LNCaP clone FGC (cell line): ENCODE measurements at places on chromosomes 6 and 20.

DNA sequence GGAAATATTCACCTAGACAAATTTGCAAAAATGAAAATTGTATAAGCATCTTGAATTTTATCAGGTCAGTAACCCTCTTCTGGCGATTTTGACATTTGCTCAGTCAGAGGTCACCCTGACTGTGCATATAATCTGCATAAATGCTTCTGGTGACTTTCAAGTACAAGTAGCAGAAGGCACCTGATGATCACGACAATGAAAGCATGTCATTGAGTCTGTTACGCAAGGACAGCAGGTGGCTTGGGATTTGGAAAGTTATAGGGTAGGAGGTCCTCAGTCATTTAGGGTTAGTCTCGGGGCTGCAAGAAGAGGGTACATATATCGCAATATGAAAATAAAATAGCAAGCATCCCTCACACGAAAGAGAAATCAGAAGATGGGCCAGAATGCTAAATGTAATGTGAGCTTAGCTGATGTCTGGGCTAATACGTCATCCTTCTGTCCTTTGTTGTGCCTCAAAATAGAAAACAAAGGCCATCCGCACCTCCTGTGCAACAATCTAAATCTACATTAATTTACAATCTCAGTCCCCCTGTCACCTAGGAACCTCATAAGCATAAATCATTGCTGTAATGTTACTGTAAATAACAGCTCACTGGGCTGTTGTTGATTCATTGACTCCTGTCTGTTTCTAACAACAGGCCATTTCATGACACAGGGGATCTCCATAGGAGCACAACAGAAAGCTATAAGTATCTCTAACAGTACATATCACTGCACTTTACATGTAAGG lies 155.2 kb upstream of the RSPO3 start:
- no peak for DNase-seq

- no peak for DNase-seq
Observed at GRCh38 chr6:1297746-1298145, 14.2 kb upstream of the FOXQ1 start.

DNA sequence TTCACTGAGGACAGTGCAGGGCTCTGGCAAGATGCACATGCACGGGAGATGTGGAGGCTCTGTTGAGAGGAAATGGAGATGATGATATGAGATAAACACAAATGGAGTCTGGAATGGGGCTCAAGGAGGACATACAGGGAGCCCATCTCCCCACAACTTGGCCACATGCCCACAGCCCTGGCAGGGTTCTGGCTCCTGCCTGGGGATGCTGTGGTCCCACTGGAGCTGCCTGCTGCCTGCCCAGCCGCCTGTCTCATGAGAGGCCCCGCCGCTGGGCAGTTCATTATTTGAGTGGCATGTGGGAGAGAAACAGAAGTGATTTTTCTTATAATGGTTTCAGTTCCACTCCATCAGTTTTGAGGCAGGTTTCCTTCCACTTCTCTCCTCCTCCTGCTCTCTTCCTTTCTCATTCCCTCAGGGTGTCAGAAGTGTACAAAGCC lies 133.6 kb upstream of the TRAF3IP2 start:
- no peak for DNase-seq

GRCh38 chr20:3896853-3897583 lies 7.8 kb downstream of the PANK2 start:
- no peak for DNase-seq

DNA sequence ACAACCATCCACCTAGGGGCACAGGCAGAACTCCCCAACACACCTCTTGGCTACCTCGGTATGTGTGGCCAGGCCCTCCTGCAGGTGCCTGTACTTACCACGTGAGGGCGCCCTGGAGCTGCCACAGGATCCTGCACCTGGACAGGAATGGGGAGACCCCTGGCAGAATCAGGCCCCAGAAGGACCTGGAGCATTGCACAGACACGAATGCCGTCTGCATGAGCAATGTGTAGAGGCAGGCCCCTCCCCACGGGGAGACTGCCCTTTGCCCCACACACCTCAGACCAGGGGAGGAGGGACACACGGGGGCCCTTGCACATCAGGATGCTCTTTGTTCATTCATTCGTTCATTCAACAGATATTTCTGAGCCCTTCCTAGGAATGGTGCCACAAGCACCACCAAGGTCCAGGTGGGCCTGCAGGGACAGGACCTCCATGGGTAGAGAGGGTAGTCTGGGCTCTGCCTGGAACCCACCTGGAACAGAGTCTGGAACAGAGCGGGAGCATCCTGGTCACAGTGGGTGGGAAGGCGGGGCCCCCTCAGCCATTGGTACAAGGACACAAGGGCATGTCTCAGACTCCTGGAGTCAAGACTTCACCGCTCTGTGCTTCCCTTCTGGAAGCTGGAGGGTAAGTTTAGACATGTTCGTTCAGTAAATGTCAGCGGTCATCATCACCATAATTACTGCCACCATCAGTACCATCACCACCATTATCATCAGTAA lies 32.3 kb downstream of the YTHDF1 start:
- DNase-seq, result no peak

DNA sequence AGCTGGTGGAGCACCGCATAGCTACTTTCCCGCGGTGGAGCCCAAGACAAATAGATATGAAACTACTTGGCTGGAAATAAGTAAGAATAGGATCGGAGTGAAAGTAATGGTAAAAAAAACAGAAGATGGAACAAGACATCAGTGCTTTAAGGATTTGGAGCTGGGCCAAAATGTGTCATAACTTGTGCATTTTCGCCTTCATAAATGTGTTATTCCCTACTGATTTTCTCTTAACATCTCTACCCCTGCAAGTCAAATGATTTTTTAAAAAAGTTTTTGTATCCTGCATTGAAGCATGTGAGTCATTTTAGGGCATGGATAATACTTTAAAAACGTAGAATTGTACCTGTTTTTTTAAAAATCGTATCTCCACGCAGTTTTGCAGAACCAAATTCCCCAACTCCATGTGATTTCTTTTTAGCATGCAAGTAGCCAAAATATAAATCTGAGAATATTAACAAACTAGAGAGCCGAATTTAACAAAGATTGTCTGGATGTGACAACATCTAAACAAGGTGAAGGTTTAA lies 882 bp upstream of the FAM184A start:
- DNase-seq, result no peak

DNA sequence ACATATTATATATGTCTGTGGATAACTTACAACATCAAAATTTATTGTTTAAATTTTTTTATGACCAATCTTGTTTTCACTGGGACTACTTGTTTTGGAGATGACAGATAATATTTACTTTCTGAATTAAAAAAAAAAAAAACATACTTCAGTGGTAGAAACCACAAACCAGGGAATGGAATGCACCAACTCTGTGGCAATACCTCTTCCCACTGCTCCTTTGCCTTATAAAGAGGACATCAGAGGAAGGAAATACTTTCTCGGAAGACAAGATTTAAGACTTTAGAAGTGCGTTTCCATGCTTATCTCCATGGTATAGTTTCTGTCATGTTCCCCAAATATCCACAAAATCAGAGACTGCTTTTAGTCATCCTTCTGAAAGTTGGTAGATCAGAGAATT lies 1241.1 kb upstream of the EYS start:
- DNase-seq, result no peak

DNA sequence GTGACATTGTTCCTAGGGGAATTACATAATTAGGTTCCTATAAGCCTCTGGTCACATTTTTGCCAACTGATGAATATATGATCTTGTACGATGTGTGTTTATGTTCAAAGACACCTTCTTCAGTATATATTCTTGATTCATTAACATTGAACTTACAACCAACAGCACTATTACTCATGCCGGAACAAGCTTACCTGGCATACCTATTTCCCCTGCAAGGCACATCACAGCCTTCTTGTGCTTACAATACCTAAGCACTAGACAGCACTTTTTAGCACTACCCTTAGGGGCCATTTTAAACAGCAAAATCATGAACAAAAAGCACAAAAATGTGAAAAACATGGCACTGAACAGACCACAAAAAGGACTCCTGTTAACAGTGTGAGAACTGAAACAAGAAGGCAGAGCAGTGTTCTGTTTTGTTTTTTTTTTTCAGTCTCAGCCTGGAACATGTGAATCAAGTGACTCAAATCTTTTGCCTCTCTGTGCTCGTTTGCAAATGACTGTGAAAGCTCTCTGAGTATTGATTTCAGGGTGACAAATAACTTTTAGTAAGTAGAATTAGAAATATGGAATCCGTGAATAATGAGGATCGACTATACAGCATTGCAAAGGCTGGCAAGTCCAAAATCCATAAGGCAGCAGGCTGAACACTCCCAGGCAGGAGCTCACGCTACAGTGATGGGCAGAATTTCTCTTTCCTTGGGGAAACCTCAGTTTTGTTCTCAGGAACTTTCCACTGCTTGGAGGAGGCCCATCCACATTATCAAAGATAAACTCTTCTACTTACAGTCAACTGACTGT lies 102.3 kb upstream of the TSHZ2 start:
- no peak for DNase-seq

GRCh38 chr6:134175532-134176263 lies 123.3 kb upstream of the SLC2A12 start:
- no peak for DNase-seq

DNA sequence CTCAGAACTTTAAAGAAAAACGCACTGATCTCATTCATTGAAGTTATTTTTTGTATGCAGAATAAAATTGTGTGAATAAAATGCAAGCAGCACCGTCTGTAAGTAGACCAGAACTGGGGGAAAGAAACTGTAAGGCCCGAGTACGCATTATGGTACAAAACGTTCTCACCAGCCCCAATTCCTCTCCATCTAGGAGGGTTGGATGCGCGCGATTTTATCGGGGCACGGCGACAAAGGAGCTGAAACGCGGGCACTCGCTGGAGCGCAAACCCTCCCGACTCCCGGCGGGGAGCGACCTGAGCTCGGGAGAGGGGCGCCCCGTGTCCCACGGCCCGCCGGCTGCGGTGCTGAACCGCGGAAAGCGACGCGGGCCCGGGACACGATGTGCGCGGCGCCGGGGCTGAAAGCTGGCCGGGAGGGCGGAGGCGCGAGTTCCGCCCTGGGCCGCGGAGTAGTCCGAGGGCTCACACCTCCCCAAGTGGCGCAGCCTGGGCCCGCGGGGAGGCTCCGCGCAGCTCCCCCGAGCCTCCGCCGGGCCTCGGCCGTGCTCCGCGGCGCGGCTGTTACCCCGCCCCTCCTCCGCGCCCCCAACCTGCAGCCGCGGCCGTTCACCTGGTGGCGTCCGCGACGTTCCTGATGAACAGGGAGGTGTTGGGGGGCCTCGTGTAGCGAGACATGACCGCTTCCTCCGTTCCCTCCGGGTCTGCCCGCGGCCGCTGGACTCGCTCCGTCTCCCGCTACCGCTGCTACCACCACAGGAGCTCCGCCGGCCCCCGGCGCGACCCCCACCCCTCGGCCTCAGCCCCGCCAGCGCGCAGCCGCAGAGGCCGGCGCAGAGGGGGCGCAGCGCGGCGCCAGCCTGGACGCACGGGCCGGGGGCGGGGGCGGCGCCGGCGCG lies at the start of gene SRSF12:
SRSF12 (minus strand) TSS at position 861 of the 898 bp plus-strand sequence; CDS start at position 677, 184 bp downstream.
- no peak for DNase-seq

- no peak for DNase-seq
Observed at GRCh38 chr6:35300848-35301247, 3.2 kb downstream of the DEF6 start.

DNA sequence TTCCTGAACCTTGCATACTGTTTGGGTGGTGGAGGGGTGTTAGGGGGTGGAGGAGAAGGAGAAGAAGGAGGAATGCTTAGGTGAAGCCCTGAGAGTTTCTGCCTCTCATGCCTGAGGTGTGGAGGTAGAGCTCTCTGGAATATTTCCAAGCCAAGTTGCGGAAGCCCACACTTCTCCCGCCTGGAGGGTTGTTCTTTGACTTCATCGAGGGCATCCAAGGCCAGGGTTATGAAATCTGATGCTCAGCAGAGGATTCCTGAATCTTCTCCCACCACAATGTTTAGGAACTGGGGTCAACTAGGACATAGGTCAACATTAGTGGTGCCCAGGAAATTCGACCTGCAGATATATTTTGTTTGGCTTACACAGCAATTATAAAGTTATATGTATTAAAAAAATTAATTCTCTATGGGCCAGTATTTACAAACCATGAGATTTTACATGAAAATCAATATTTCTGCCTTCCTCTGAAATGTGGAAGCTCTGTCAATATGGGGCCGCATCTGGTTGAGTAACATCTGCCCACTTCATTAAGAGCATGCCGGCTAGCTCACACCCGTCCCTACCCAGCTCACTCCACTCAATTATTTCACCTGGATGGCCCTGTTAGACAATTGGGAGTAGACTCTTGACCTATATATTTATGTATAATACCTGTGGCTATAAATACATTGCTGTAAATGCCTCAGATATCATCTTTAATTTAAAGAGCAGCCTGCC lies 257.1 kb upstream of the ZFP64 start:
- DNase-seq, result no peak

- no peak for DNase-seq
Observed at GRCh38 chr6:4591218-4591617, 185.0 kb upstream of the CDYL start.

- no peak for DNase-seq
Observed at GRCh38 chr6:148203970-148204369, 138.7 kb upstream of the SASH1 start.

GRCh38 chr20:8720089-8720488 lies 348.8 kb upstream of the PLCB4 start:
- no peak for DNase-seq

DNA sequence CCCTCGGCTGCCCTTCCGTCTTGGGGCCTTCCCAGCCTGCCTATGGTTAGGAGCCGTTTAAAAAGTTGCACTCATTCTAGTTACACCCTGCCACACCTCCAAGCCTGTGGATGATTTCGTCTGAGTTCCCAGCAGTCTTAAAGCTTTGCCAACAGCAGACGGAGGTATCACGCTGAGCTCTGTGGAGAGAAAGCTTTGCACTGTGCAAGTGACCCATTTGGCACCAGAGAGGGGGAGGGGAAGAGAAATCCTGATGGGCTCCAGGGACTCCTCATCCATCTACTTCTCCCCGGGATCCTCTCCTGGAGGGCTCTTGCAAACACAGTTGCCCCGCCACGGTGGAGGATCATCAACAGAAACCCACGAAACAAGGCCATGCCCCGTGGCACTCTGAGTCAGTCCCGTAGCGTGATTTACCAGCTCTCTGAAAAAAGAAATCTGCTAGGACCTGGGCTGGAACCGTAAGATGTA lies 98.8 kb upstream of the CITED2 start:
- no peak for DNase-seq

DNA sequence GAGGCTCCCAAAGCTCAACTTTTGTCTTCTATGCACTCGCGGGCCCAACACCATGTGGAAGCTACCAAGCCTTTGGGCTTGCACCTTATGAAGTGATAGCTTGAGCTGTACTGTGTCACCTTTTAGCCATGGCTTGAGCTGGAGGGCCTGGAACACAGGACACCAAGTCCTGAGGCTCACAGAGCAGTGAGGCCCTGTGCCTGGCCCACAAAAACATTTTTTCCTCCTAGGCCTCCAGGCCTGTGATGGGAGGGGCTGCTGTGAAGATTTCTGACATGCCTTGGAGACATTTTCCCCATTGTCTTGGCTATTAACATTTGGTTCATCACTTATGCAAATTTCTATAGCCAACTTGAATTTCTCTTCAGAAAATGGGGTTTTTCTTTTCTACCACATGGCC lies 96.5 kb downstream of the MMUT start:
- no peak for DNase-seq

GRCh38 chr6:100228834-100229441 lies 234.9 kb upstream of the MCHR2 start:
- no peak for DNase-seq

- no peak for DNase-seq
Observed at GRCh38 chr20:11170565-11170964, 496.8 kb upstream of the JAG1 start.

GRCh38 chr6:137880746-137881521 lies 13.9 kb downstream of the TNFAIP3 start:
- DNase-seq, result no peak
